Activated T-cell treated with anti-CD3 and anti-CD28 coated beads, Interleukin-2, amount 50 U/mL, for 4 hours (primary cell): ENCODE measurements at places on chromosomes 6 and 20.

GRCh38 chr6:137093183-137094069 is 48.7 kb upstream of the IL20RA start:
- no peak for DNase-seq

DNA sequence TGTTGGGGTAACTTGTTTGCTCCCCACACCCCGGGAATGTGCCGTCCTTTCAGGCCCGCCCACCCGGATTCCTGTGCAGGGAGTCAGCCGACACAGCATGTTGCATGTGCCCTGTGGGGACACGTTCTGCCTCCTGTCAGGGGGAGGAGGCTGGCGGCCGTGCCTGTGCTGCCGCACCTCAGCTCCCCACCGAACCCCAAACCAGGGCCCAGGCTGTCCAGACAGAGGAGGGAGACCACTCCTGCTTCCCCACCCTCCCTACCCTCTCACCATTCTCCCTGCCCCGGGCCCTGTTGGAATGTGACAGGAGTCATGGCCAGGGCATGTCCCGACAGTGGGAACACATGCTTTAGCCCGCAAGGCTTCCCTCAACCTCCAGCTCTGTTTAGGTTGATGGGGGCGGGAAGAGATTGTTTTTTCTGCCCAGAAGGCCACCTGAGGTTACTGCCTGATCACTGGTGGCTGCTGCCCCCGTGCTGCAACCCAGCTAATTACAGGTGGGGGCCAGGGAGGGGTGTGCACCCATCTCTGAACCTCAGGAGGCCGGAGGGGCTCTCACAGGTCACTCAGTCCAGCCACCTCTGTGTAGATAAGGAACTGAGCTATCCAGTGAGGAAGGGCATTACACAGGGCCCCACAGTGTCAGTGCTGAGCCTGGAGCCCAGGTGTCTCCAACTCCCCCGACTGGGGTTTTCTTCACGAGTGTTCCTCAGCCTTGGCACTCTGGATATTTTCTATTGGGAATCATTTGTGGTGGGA is 13.6 kb downstream of the LRRC73 start:
- DNase-seq: no peak

- DNase-seq: no peak
Measured at GRCh38 chr6:30939473-30939872, 1.3 kb upstream of the MUCL3 start.

DNA sequence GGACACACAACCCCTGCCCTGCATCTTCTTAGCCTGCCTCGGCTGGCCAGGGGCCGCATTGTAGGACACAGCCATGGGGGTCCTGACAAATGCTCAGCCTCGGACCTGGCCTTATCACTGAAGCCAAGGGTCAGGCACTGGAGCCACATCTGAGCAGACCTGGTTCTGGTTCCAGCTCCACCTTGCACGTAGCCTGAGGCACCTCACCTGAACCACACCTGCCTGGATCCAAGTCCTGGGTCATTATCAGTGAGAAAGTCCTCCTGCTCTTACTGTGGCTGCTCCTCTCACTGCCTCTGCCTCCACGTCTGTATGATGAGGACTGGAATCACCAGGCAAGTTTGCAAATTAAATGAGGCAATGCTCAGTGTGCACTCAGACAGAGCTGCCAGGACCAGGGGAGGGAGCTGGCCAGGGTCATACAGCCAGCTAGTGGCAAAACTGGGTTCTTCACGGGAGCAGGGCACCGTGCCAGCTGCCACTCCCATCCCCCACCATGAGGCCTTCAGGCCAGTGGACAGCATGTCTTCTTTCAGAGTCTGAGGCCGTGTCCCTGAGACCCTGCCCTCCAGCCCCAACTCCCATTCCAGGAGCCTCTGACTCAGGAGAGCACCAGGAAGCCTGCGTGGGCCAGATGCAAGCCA is 40.2 kb downstream of the MRPL14 start:
- no peak for DNase-seq

DNA sequence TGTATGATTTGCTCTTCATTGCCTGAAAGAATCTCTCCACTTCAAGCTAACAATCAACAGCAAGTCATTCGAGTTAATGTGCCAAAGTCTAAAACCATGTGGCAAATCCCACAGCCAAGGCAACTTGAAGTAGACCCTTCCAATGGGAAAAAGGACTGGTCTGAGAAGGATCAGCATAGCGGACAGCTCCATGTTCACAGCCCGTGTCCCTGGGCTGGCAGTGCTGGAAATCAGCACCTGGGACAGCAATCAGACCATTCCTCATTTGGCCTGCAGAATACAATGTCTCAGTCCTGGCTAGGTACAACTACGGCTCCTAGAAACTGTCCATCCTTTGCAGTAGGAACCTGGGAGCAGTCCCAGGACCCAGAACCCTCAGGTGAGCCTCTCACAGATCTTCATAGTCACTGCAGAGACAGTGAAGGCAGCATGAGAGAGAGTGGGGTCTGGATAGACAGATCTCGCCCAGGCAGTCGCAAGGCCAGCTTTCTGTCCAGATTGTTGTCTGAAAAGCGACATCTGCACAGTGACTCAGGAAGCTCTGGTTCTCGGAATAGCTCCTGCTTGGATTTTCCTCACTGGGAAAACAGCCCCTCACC is 1.1 kb downstream of the GJA10 start:
- no peak for DNase-seq

DNA sequence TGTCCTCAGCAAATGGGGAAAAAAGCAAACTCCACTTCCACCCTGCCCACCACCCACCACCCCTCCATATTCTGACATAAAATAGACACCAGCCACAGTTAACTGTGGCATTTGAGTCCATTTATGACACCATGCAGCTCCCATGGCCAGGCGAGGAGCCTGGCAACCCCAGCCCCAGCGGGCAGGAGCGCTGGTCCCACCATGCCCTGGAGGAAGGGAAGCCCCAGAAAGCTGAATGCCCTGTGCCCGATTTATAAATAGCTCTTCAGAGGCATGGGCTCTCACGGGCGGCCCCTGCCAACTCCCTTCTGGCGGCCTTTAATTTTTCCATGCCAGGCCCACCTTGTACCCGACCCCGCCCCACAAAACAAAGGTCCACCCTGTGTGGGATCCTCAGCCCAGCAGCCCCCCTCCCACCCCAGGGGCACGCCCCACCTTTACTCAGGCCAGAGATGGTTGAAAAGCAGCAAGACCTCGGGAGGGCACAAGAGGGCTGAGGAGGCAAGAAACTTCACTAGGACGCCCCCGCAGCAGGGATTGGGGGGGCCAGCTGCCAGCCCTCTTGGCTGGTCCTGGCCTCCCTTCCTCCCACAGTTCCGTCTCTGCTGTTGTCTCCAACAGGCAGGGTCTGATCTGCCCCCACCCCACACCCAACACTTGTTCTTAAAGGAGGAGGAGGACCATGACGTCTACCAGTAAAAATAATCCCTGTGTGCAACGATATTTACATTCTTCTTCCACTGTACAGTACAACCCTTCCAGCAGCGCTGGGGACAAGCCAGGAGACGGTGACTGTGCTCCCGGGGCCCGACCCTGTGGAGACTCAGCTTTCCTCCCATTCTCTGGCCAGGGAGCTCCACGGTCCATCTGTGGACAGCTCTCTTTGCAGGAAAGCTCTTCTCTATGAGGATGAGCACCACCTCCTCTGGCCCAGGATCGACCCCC is 115.6 kb upstream of the CDYL start:
- DNase-seq: no peak

DNA sequence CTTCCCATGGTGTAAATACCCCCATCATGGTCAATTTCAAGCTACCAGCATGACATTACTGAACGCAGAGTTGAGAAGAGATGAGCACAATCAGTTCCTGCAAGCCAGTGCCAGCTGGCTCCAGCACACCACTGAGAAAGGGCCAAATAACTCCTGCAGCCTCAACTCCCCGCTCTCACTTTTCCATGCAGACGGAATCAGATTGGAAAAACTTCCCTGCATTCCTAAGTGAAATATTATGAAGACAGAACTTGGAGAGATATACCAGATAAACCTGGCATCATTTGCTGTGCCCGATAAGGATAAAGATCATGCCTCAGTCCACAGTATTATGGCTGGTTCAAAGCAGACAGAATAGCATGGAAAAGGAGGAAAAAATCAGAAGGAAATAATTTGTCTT is 56.7 kb downstream of the FILIP1 start:
- DNase-seq: no peak

DNA sequence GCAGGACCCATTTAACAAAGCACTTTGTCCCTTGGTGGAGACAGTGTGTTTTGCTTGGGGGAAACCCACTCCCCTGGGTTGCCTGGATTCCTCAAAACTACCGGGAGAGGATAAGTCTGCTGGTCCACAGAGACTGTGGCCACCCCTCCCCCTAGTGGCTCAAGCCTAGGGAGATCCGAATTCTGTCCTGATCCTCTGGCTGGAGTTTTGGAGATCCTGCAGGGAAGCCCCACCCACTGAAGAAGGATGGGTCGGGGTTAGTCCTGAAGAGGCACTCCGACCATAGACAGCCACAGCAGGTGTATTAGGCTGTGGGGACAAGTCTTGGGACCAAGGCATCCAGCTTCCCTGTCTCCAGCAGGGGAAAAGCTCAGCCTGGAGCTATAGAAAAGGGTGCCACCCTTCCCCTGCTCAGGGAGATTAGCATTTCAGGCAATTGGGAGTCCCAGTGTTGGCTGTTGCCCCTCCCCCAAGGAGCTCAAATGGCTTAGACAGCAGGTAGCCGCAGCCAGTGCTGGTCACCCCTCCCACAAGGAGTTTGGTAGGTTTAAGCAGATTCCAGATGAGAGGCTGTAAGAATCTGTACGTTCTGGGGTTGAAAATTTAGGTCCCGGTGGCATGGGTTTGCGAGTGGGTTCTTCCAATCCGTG is 750.0 kb downstream of the TBC1D32 start:
- DNase-seq: no peak

DNA sequence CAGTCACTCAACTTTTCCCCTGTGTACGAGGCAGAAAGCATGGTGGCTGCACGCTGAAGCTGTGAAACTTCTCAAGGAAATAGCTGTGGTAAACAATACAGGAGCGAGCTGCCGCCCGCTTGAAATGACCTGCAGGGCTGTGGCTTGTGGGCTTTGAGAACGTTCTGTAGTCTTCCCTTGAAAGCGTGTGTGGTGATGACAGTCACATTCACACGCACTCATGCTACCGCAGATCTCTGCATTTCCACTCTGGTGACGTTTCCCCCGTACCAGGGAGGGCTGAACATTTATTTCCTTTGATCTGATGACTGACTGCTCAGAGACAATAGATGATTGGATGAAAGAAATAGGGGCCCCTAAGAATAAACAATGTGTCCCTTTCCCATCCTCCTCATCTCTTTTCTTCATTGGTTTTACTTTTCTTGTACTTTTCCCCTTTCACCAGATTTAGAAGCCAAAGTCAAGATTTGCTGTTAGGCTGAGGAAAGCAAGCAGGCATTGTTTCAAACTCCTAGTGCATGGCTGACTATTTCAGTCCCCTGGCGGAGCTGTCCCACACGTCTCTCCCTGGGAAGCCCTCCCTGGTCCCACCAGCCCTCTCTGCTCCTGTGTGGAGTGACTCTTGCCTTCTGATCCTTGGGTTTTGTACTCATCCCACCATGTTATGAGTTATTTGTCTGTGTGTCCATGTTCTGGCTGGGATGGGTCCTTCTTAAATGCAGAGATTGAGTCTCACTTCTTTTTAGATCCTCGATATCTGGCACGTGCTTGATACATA is 3.9 kb downstream of the SYTL3 start:
- peak; percentile 80 for DNase-seq

DNA sequence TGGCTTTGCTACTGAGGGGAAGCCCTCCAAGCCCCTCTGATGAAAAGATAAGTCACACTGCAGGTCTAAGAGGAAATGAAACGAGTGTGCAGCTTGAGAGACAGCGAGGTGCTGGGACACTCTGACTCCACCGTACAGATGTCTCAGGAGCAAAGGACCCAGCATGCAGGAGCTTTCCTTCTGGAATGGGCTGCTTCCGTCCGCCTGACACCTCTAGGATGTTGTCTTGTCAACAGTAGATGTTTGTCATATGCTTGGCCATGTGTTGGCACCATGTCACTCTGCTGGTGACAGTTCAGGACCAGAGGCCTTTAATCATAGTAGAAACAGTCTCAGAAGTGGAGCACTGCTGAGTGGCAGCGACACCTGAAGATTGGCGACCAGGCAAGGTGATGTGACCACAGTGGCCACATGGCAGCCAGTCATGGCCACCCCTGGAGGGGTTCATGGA is 46.7 kb downstream of the SLC24A3 start:
- DNase-seq: no peak

DNA sequence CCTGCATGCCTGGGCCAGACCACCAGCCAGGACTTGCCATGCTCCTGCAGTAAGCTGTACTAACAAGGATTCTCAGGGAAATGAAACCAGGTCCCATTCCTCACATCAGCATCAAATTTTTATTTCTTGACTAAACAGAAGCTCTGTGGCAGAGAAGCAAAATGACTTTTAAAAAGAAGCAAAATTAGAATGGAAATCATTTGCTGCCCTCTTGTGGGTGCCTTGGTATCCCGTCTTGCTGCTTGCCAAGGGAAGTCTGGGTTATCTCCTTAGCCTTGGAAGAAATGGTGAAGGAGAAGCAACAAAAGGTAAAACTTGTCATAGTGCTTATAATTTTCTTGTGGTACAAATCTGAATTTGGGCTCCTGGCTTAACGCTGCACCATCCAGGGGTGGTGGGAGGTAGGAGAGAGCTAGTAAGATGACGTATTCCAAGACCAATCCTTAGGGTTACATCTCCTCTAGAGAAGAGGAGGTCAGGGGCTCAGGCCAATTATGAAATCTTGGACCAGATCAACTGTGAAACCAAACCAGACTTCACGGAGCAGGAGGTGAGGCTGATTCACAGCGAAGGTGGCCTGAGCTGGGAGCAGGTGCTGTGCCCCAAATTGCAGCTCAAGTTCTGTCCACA is 107.5 kb downstream of the FAXC start:
- DNase-seq: no peak

DNA sequence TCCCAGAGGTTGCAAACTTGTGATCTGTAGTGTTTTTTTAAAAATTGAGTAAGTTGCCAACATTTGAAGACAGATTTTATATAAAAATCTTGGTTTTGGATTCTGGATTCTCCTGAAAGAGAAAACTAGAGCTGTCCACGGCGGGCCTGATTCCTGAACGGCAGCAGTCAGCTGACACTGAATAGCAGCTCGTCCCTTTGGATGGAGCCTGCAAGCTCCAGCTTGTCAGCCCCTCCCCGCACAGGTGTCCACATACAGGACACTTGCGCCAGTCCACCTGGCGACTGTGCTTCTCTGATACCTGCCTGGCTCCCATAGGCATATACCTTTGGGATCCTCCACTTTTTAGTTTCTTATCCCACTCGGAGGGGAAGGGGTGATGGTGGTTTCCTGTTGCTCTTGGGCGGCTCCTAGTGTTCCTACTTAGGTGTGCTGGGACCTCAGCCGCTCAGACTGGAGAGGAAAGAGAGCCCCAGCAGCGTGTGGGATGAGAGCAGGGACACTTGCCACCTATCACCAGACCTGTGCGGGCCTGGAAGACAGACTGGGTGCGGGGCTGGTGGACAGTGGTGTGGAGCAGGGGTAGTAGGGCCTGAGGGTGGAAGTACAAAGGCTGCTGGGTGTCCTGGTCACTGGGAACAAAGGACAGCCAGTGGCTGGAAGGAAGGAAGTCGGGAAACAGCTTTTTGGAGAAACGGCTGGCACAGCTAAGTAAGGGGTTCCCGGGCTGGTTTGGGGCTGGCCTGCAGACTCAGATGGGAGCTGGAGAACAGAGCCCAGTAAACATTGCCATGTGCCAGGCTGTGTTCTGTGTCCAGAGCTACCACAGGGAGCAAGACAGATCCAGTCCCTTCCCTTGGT is 18.3 kb downstream of the GHRH start:
- no peak for DNase-seq

- no peak for DNase-seq
Measured at GRCh38 chr6:15715851-15716250, 53.0 kb upstream of the DTNBP1 start.
